ENCODE measurements at places on chromosomes 3 and 15.

DNA sequence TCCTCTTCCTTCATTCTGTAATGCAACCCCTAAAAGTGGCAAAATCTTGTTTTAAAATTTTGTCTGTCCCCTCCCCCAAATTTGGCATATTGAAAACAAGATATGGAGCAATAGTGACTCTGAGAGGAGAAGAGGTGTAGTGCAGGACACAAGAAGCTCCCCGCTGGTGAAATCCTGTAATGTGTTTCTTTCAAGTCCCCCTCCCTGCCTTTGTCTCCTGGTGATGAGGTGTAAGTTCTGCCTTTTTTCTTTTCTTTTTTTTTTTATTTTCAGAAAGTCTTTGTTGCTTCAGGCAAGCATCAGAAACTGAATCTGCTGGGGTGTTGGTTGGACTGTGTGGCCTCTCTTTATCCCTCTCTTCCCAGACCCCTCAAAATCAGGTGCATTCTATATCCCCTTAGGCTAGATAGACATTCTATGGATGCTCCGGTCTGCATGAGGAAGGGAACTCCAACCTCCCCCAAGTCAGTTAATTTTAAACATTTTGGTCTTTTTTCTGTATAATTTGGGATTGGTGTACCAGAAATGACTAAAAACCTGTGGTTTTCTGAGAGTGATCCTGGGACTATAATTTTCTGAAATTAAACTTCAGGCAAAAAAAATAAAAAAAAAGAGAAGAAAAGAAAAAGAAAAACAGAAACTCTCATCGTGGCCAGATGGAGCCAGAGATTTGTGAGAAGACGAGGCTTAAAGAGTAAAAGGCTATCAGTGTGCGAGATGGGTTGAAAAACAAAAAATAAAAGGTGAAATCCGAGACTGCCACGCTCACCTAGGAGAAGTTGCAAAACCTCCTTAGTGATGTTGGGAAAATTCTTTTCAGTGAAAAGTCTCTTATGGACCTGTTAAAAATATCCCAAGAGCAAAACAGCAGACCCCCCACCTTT, 21.4 kb downstream of the ACKR2 start:
- DNase-seq: peak; percentile 32

DNA sequence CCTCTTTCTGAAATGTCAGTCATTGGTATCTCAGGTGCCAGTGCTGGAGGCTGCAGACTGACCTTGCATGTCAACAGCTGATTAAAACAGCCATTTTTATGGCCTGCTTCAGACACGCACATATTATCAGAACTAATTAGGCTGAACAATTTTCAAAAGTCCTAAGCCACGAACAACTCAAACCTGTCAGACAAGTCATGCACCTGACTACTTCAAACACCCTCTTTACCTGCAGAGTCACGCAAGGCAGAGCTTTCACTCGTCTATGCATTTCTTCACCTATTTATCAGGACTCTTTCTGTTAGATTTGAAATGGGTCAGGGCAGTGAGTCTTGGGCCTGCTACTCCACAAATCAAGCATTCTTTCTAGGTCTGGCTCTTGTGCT, 26.7 kb downstream of the CLK3 start:
- no peak for DNase-seq

DNA sequence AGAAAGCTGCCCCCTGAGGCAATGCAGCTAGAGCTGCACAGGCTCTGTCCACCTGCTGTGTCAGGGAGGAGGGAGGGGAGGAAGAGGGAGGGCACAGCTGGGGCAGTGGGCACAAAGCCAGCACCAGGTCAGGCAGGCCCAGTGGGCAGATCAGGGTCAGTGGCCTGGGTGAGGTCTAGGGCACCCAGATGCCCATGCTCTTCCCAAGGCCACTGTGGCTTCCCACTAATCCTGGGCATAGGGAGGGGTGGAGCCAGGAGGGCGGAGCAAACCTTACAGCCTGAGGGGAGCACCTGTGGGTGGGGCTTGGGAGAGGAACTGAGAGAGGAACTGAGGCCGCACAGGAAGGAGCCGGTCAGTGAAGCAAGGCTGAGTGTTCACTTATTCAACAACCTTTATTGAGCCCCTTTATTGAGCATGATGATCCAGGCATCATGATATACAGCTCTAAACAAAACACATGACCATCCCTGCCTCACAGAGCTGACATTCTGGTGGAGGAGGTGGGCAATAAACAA, 55.0 kb downstream of the RHCG start:
- DNase-seq: no peak

GRCh38 chr3:17631609-17632008, 110.8 kb downstream of the TBC1D5 start:
- no peak for DNase-seq

GRCh38 chr3:28077572-28077971, 163.8 kb upstream of the CMC1 start:
- peak; percentile 47 for DNase-seq

- no peak for DNase-seq
These were observed 28.3 kb upstream of the GALNT15 start for GRCh38 chr3:16146015-16146730.

- peak; percentile 53 for DNase-seq
These were observed 19.0 kb downstream of the C2CD4A start for GRCh38 chr15:62085740-62086139.

DNA sequence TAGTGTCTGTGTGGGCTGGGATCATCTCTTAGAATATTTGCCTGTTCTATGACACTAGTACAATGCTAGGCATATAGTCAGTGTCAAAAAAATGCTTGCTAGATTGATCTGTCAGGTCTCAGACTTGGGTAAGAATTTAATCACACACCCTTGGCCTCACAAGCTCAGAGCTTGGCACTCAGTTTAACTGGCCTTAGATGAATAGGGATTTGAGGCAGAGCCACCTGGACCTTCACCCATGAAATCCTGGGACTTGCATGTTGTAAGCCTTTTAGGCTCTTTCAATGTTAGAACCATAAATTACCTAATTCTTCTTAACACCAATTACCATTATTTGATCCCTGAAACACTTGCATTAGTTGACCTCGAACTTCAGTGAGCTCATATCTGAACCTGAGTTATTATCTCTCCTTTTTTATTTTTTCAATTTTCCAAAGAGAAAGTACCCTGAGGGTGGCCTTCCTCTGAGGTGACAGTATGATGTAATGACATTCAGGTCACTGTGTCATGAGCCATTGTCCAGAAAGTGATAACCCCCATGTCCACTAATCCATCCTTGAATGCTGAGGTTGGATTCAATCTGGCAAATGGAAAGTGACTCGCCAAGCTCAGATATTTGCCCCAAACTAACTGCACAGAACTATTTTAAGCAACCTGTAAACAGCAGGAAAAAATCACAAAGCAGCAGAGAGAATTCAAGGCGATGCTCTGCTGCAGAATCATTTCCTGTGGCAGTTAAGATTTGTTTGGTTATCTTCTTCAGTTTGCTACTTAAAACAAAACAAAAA, 615.2 kb upstream of the NR2F2 start:
- peak; percentile 26 for DNase-seq

GRCh38 chr3:43025423-43025822, 46.3 kb downstream of the GASK1A start:
- no peak for DNase-seq

DNA sequence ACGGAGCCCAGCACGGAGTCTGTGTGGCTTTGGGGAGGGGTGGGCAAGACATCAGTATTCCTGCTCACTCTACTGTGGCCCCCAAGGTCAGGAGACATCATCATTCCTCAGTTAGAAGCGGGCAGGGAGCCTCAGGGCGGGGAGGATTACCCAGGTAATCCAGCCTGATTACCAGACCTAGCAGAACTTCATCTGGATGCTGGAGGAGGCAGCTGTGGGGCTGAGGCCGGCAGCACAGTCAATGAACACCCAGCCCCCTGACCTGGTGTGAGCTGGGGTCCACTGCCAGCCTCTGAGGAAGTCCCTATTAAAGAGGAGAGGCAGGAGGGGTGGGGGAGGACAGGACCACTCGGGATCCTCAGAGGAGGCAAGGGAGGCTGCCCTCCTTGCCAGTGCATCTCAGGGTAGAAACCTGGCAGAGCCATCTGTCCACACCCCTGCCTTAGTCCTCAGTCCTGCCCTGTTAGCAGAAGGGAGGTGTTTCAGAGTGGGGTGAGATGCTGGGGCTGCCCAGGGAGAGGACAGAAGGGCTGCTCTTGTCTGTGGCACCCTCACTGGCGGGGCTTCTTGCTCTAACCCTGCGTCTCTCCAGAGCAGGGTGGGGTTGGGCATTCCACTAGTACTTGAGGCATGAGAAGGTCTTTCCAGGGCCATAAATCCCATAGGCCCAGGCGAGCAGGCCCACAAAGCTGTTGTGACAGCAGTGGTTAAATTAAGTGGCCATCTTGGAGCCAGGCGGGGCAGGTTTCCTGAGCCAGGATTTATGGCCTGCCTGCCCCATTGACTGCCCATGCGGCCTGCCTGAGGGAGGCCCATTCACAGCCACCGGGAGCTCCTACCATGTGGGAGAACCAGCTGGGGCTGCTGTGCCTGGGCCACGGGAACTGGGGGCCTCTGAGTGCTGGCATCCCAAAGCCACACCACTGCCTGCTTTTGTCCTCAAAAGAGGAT, 82.1 kb downstream of the LINGO1 start:
- DNase-seq: no peak

DNA sequence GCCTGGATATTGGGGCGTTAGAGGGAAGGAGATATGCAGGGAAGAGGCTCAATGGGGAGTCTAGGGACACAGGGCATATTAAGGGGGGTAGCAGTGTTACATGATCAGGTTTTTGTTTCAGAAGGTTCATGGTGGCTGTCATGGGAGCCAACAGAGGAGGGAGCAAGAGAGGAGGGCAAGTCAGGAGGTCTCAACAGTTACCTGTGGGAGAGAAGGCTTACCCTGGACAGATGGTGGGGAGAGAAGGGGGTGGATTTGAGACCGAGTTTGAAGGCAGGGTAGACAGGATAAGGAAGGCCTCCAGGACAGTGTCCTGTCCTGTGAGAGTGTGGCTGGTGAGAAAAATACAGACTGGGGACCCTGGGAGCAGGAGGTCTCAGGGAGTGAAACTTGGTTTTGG, 3.8 kb upstream of the WNT7A start:
- DNase-seq: no peak

- DNase-seq: no peak
These were observed 461.9 kb upstream of the ONECUT1 start for GRCh38 chr15:53251996-53252395.

GRCh38 chr15:34760909-34761308, 6.1 kb upstream of the GJD2 start:
- DNase-seq: no peak

Measured in fibroblast of pulmonary artery (primary cell).